ENCODE measurements at places on chromosomes 3 and 15.

GRCh38 chr3:36663666-36664291 is 100.6 kb downstream of the DCLK3 start:
- no peak for DNase-seq

DNA sequence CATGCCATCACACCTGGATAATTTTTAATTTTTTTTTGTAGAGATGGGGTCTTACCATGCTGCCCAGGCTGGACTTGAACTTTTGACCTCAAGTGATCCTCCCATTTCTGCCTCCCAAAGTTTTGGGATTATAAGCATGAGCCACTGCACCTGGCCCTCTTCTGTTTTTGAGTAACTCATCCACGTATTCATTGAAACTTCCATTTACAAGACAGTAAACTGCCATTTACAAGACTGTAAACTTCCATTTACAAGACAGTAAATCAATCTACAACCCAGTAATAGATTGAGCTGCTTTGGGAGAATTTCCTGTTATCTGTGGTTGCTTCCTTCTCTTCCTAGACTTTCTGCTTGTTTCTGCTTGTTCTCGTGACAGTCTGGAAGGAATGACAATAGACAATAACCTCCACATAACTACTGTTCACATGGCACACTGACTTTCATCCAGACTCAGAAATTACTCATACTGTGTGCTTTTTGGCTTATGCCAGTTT is 114.7 kb upstream of the CCNL1 start:
- no peak for DNase-seq

GRCh38 chr15:65086680-65087111 is 10.2 kb downstream of the KBTBD13 start:
- DNase-seq: no peak

- no peak for DNase-seq
Observed at GRCh38 chr15:41498657-41499056, 5.0 kb downstream of the ITPKA start.

GRCh38 chr3:119490153-119490552 is 8.2 kb upstream of the TIMMDC1 start:
- no peak for DNase-seq

DNA sequence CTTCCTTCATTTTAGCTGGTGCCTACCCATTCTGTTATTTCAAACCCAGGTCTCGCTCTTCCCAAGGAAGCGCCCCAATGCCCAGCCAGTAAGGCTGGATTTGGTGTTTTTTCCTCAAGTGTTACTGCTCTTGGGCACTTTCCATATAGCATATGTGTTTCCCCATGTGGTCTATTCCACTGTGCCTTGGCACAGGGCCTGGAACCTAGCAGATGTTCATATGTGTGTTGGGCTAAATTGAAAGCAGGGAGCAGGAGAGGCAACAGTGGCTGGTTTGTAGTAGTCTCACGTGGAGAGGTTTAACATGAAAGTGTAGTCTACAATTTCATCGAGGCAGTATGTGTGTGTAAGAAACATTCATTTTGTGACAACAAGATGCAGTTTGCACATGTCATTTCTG is 48.2 kb upstream of the TEX264 start:
- no peak for DNase-seq

Measured in AG08396 (cell line).